Activated naive CD8-positive, alpha-beta T cell treated with anti-CD3 and anti-CD28 coated beads for 36 hours (primary cell): ENCODE measurements at places on chromosomes 3 and 15. TPM values are rescaled to one million over a fixed set of nuclear protein-coding genes. Genes with fewer than 3 reads are reported as not detected.

GRCh38 chr3:137264071-137264820 is 306.5 kb downstream of the IL20RB start:
- H3K27me3 ChIP-seq: no peaks in the 10 kb centered on the region
- no peak for DNase-seq
- H3K27ac ChIP-seq: no peak overlapping the region

DNA sequence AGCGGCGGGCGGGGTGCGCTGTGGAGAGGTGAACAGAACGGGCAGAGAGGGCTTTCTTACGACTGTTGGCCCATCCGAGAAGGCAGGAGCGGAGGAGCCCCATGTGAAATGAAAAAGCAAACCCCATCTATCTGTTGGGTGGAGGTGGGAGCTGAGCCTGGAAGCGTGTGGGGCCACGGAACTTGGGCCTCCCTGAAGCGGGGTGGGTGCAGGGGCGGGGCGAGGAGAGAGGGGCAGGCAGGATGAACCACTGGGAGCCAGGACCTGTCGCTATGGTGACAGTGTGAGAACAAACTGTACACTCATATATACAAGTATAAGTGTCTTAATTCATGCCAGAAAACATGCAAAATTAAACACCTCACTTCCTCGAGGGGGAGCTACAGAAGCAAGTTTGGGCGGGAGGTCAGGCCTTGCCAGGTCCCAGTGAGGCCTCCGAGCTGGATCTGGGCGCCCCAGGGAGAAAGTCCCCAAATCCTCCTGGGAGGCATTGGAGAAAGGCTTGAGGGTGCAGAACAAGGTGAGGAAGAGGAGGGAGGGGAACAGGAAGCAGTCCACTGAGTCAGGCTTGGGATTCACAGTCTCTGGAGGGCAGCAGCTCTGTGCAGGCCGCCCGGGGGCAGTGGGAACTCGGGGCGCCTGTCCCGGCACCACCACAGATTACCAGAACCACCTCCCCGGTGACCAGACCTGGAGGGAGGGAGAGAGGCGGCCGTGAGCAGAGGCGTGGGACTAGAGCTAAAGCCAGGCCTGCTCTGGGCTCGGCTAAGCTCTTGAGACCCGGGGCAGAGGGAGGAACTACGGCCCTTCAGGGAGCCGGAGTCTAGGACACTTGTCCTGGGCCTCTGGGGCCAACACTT is 34.8 kb downstream of the RBPMS2 start:
- no peaks in the 10 kb centered on the region for H3K4me1 ChIP-seq
- no peak overlapping the region for H3K27ac ChIP-seq
- DNase-seq: no peak
- H3K36me3 ChIP-seq: no peaks in the 10 kb centered on the region
- no peaks in the 10 kb centered on the region for H3K27me3 ChIP-seq

- H3K27me3 ChIP-seq: no peaks in the 10 kb centered on the region
- no peak overlapping the region for H3K27ac ChIP-seq
- H3K4me1 ChIP-seq: no peaks in the 10 kb centered on the region
These were observed 12.7 kb upstream of the MINDY4B start for GRCh38 chr3:150917951-150918350.

DNA sequence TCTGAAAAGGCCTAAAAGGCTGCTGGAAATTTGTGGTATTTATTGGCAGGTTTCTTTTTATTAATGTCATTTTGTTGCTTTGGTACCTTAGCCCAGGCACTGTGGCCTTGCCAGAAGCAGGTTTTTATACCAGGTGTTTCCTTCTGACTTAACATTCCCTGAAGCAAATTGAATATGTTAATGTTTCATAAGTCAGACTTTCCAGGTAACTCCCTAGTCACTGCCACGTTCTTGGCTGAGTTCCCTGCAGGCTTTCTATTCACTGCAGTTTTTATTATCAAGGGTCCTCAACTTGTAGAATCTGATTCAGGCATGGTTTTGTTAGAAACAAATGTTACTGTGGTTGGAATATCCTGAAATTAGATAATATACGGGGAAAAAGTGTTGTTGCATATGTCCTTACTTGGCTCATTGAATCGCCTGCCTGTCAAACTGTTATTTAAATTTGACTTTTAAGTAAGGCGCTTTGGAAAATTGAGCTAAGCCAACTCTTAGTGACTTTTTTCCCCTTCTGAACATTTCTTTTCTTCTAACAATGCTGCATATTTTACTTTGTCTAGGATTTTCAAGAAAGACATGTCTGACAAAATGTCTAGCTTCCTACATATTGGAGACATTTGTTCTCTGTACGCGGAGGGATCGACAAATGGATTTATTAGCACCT is 22.9 kb downstream of the ITPR1 start:
- no peak for DNase-seq
- peak overlapping the region; percentile 19 for H3K27ac ChIP-seq
- no peak overlapping the region for H3K4me3 ChIP-seq
- H3K27me3 ChIP-seq: no peaks in the 10 kb centered on the region
- peaks cover 16% of the 10 kb centered on the region for H3K36me3 ChIP-seq

DNA sequence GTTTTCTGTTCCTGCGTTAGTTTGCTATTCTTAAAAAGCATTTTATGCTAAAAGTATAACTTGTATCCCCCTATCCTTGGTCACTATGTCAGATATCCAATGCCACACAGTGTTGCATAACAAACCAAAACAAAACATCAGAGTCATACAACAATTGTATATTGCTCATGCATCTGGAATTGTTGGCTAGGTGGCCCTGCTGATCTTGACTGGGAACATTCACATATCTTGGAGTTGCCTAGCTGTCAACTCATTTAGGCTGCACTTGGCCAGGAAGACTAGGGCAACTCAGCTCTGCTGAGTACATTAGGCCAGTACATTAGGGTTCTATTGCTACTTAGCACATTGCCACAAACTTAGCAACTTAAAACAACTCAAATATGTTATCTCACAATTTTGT is 706.5 kb upstream of the UBE2E2 start:
- H3K27me3 ChIP-seq: no peaks in the 10 kb centered on the region
- H3K4me1 ChIP-seq: no peaks in the 10 kb centered on the region
- no peak overlapping the region for H3K4me3 ChIP-seq
- H3K27ac ChIP-seq: peak overlapping the region; percentile 26
- no peaks in the 10 kb centered on the region for H3K36me3 ChIP-seq

Gene TGM5
- total RNA-seq: 0.16 TPM

Gene ADAMTS9
- not detected for total RNA-seq

Gene RARRES1
- total RNA-seq: not detected

Gene CYP8B1
- not detected for total RNA-seq

Gene HRH1
- total RNA-seq: 0.12 TPM

Gene LTF
- not detected for total RNA-seq

Gene RUBCN
- 24.7 TPM for total RNA-seq
